SJCRH30 (cell line): ENCODE measurements at places on chromosomes 7 and 10. TPM values are rescaled to one million over a fixed set of nuclear protein-coding genes. Genes with fewer than 3 reads are reported as not detected.

DNA sequence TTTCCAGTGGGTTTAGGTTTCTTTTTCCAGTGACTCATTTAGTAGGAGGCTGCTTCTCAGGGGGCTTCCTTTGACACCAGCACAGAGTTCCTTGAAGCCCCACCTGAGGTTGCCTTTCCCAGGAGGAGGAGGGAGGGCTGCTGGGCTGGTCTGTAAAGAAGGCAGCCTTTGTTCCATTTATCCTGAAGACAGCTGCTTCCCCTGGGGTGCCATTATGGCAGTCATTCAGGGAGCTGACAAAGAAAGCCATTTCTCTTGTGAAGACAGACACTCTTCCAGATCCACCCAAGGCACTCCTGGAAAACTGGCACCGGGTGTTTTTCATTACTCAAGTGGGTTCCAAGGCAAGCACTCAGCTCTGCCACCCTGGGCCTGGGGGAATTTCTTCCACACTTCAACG is 54.0 kb downstream of the MTURN start:
- H3K27ac ChIP-seq, result peak overlapping the region; percentile 7; the same call in 1 of the 2 replicates
- peak; percentile 66 for DNase-seq
- peaks cover 11% of the 10 kb centered on the region; the same call in 1 of the 2 replicates for H3K4me1 ChIP-seq
- H3K27me3 ChIP-seq, result no peaks in the 10 kb centered on the region
- H3K4me3 ChIP-seq, result no peak overlapping the region
- no peaks in the 10 kb centered on the region for H3K36me3 ChIP-seq

Gene WDR86
- 0.46 and 1.0 TPM in 2 replicates for total RNA-seq

DNA sequence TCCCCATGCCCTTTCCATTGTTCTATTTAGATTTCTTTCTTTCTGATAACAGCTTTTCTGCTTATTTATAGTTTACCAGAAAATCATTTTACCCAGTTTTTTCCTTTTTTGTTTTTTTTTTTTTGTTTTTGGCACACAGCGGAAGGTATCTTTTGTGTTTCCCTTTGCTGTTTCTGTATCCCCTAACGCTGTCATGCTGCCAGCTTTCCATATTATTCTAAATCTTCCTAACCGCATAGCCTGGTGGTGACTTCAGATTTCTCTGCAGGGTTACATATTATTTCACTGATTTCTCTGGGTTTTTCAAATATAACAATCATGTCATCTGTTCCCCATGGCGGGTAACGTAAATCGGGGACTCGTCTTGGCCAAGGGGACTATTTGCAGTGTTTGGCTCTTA is 4.0 kb upstream of the SLC29A4 start:
- no peak overlapping the region for H3K4me3 ChIP-seq
- H3K36me3 ChIP-seq, result no peaks in the 10 kb centered on the region
- no peak overlapping the region for H3K27ac ChIP-seq
- H3K4me1 ChIP-seq, result no peaks in the 10 kb centered on the region

Gene KCNIP2
- total RNA-seq, result 0.81 and 1.1 TPM in 2 replicates

Gene ZPBP
- not detected in 2 replicates for total RNA-seq

DNA sequence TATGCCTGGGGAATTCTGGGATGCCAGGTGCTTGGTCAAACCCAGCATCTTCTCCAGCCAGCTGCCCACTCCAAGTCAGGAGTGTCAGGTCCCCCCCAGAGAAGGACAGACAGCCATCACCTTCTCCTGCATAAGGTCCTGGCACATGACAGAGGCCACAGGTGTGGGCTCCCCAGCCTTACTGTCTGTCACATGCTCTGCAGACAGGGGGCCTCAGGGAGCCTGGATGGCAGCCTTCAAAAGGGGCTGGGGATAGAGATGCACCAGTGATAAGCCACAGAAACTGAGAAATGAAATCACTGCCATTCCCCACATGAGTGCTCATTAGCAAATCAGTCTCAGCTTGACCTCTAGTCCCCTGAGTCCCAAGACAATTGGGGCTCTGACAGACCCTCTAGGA is 72.9 kb downstream of the PLXNA4 start:
- no peak overlapping the region for H3K27ac ChIP-seq
- no peak overlapping the region for H3K4me3 ChIP-seq
- no peaks in the 10 kb centered on the region; the same call in 1 of the 2 replicates for H3K36me3 ChIP-seq

DNA sequence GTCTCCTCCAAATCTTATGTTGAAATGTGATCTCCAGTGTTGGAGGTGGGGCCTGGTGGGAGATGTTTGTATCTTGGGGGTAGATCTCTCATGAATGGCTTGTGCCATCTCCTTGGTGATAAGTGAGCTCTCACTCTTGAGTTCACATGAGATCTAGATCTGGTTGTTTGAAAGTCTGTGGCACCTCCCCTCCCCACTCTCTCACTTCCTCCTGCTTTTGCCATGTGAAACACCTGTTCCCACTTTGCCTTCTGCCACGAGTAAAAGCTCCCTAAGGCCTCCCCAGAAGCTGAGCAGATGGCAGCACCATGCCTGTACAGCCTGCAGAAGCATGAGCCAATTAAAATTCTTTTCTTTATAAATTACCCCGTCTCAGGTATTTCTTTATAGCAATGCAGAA is 23.5 kb downstream of the TMEM229A start:
- no peaks in the 10 kb centered on the region for H3K4me1 ChIP-seq
- no peak for DNase-seq
- H3K4me3 ChIP-seq, result no peak overlapping the region

Gene GPR158
- 6.7 and 6.8 TPM in 2 replicates for total RNA-seq

- peaks cover 84% of the 10 kb centered on the region for H3K36me3 ChIP-seq
- peak within 1 kb of the TSS; percentile 98 for H3K4me3 ChIP-seq
- peaks cover 5% of the 10 kb centered on the region; the same call in 1 of the 2 replicates for H3K4me1 ChIP-seq
- DNase-seq, result peak; percentile 97
- no peaks in the 10 kb centered on the region for H3K27me3 ChIP-seq
Observed at GRCh38 chr7:26201247-26202018, at the start of gene CBX3. Gene CBX3 (plus strand): TSS chr7:26201745. CDS start chr7:26202999, 1,254 bp downstream.

GRCh38 chr7:158312789-158313188 is 274.8 kb downstream of the PTPRN2 start:
- H3K4me1 ChIP-seq, result no peaks in the 10 kb centered on the region
- H3K36me3 ChIP-seq, result no peaks in the 10 kb centered on the region
- no peak overlapping the region for H3K4me3 ChIP-seq
- H3K27ac ChIP-seq, result no peak overlapping the region

- H3K36me3 ChIP-seq, result no peaks in the 10 kb centered on the region
- DNase-seq, result no peak
- H3K4me3 ChIP-seq, result no peak overlapping the region
- no peaks in the 10 kb centered on the region for H3K4me1 ChIP-seq
Observed at GRCh38 chr7:130309986-130310385, 17.0 kb downstream of the CPA4 start.

GRCh38 chr7:22561321-22561811 is 61.4 kb upstream of the STEAP1B start:
- H3K4me3 ChIP-seq, result no peak overlapping the region
- no peaks in the 10 kb centered on the region for H3K36me3 ChIP-seq
- no peak overlapping the region for H3K27ac ChIP-seq
- peak; percentile 89 for DNase-seq

DNA sequence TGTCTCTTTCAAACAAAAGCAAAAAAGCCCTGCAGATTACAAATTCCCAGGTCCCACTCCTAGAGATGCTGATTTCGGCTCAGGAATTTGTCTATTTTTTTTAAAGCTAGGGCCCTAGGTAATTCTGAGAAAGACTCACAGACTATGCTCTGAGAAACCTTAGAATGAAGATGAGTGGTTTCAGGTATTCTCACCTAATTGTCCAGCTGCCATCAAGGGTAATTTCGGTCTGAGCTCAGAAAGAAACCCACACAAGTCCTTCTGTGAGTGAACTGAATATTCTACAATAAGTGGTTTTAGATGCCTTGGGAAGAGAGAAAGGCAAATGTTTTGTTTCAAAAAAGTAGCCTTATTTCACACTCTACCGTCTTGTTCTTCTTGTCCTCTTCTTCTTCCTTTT is 45.7 kb downstream of the DCLRE1A start:
- no peak overlapping the region for H3K4me3 ChIP-seq
- no peak overlapping the region for H3K27ac ChIP-seq
- H3K4me1 ChIP-seq, result no peaks in the 10 kb centered on the region
- DNase-seq, result no peak
- H3K36me3 ChIP-seq, result no peaks in the 10 kb centered on the region

Gene MEPCE
- 48.2 and 50.6 TPM in 2 replicates for total RNA-seq

DNA sequence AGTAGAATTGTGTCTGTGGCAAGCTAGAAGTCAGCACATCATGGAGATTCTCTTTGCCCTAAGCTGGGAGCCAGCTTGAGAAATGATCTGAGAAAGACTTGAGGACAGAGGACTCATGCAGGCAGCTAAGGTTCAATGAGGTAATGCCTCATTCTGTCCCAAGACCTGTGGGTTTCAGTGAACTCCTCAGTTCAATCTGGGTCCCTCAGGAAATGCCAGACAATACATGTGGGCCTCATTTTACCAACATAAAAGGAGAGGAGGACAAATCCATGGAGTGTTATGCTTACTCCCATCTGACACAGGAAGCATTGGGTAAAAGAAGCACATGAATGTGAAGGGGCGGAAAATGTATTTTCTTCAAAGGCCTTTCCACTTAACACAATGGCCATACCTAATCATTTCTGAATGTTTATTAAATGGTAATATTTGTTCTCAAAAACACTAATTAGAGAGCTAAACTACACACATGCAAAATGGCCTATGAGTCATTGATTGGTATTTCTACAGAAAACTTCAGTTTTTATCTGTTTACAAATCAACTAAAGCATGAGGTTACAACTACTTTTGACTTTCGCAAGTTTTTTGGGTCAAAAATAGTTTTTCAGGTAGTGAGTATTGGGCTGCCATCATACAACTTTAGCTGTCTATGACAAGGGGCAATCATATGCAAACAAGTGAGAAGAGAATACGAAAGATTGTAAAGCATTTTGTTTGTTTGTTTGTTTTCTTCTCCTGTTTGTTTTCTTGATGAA is 205.3 kb downstream of the CHRM2 start:
- no peak for DNase-seq

GRCh38 chr7:99365318-99366141 is 9.0 kb upstream of the ARPC1B start:
- no peaks in the 10 kb centered on the region for H3K4me1 ChIP-seq
- H3K27me3 ChIP-seq, result no peaks in the 10 kb centered on the region
- H3K4me3 ChIP-seq, result no peak overlapping the region
- DNase-seq, result peak; percentile 31

- no peak for DNase-seq
- no peaks in the 10 kb centered on the region for H3K4me1 ChIP-seq
- H3K36me3 ChIP-seq, result no peaks in the 10 kb centered on the region
- no peaks in the 10 kb centered on the region for H3K27me3 ChIP-seq
Observed at GRCh38 chr7:66503551-66504031, 125.1 kb upstream of the KCTD7 start.

GRCh38 chr7:128963327-128963757 is 25.6 kb downstream of the IRF5 start:
- DNase-seq, result no peak
- H3K27me3 ChIP-seq, result no peaks in the 10 kb centered on the region
- no peak overlapping the region for H3K27ac ChIP-seq
- no peak overlapping the region for H3K4me3 ChIP-seq
- 0 out of 2 replicates have a peak, but pooled peaks cover 2% of the 10 kb centered on the region for H3K4me1 ChIP-seq

GRCh38 chr7:28711114-28711513 is 247.0 kb downstream of the TRIL start:
- H3K4me3 ChIP-seq, result no peak overlapping the region
- DNase-seq, result no peak
- no peaks in the 10 kb centered on the region for H3K27me3 ChIP-seq
- H3K36me3 ChIP-seq, result no peaks in the 10 kb centered on the region
- H3K4me1 ChIP-seq, result no peaks in the 10 kb centered on the region
- no peak overlapping the region for H3K27ac ChIP-seq

DNA sequence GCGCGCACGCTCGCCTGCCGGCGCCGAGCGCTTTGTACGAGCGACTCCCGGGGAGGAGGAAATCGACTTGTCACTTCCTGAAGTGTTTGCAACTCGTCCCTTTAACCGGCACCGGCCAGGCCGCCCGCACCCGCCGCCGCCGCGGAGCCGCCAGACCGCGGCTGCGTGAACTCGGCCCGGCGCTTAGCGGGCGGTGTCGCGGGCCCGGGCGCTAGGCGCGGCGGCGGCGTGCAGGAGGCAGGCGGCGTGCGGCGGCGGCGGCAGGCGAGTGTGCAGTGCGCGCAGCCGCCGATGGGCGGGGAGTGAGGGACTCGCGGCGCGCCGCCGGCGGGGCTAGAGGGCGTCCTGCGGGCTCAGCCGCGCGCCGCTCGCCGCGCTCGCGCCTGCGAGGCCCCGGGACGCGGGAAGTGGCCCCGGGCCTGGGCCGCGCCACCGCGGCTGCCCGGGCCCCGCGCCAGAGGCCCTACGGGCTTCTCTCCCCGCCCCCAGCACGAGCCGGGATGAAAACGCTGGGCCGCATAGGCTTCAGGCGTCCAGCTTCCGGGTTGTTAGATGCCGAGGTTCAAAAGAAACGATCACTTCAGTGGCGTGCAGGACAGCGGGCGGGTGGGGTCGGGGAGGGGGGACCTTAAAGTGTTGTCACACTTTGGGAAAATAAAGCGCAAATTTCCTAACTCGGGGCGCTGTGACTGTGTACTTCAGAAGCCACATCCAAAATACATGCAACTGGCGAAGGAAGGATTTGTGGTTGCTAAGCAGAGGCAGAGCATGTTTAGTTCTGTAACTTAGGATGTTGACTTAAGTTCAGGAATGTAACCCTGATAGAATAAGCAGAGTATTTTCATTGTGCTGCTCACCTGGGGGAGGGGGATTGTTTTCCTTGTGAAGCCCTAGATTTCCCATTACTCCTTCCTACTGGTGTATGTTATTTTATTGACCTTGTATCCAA is at the start of gene FAM53B:
TSS of gene FAM53B (minus strand) at position 277 of the 949 bp plus-strand sequence. CDS start 37,665 bp downstream, outside the sequence.
- no peaks in the 10 kb centered on the region for H3K27me3 ChIP-seq
- peaks cover 9% of the 10 kb centered on the region for H3K36me3 ChIP-seq

GRCh38 chr10:34993782-34994181 is 96.4 kb downstream of the CUL2 start:
- H3K27ac ChIP-seq, result no peak overlapping the region
- no peaks in the 10 kb centered on the region for H3K36me3 ChIP-seq
- H3K4me3 ChIP-seq, result no peak overlapping the region
- no peak for DNase-seq

Gene NEUROG3
- 0.26 TPM in 1 of 2 replicates, not detected in the other for total RNA-seq

Gene ERVW-1
- 66.6 and 78.1 TPM in 2 replicates for total RNA-seq

Gene FKBP6
- not detected in 2 replicates for total RNA-seq

DNA sequence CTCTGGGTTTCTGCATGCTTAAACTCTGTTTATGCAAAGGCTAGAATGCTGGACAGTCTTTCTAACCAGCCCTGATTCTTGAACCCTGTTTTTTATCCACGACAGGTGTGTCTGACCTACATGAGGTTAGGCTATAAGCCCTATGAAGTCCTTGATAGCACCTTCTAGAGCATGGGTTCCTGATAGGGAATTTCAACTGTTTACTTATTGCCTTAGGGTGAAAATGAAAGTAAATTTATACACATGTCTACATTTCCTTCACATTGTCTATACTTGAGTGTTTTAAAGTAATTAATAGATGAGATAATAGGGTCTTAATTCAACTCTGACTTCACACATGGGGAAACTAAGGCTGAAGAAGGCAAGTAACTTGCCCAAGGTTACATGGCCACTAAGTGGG is 35.5 kb downstream of the ADRA2A start:
- no peak overlapping the region for H3K4me3 ChIP-seq
- no peak for DNase-seq
- H3K27me3 ChIP-seq, result no peaks in the 10 kb centered on the region; the same call in 1 of the 2 replicates
- peaks cover 11% of the 10 kb centered on the region for H3K4me1 ChIP-seq
- no peaks in the 10 kb centered on the region for H3K36me3 ChIP-seq
